ENCODE measurements at places on chromosomes 16 and 17.

DNA sequence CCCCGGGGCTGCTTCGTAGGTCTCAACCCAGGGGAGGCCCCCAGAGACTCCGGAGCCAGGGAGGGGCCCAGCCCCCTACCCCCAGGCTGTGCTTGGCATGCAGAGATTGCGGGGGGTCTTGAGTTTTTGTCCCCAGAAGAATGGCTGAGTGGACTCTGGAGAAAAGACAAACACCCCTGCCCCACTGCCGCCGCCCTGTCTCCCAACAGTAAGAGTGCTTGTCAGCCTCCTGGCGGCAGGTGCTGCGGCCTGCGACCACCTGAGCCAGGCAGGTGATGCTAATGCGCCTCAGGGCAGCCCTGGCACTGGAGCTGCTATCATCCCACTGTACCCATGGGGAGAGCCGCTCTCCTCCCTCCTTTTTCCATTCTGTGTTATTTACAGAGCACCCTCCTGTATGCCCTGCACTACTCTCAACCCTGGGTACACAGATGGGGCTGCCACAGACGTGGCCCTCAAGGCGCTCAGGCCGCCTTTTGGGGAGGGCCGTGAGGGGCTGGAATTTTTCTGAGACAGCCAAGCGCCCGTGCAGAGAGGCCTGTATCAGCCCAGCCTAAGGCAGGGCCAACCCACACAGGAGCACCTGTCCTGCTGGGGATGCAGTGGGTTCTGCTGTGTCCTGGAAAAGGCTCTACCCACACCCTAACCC, 2.6 kb upstream of the IL17C start:
- DNase-seq: no peak

DNA sequence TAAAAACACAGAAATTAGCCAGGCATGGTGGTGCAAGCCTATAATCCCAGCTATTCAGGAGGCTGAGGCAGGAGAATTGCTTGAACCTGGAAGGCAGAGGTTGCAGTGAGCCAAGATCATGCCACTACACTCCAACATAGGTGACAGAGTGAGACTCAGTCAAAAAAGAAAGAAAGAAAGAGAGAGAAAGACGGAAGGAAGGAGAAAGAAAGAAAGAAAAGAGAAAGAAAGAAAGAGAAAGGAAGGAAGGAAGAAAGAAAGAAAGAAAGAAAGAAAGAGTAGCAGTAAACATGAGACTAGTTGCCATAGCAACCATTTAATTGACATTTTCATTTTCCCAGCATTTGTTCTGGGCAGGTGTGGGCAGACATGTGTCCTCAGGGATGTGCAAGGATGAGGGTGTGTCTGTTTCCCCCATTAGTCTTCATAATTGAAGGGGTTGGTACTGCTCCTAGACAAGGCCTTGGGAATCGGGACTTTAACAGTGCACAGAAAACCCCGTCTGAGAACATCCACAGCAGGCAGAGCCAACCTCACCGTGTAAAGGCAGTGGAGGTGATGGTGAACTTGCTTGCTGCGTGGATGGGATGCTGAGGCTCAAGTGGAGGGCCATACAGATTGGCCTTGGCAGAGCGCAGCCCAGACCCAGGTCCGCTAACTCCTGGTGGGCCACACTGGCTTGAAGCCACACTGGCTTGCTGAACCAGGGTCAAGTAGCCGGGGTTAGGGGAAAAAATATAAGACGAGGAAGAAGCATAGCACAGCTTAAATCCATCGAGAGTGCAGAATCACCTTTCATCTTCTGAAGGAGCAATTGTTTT, 35.2 kb upstream of the KIFC3 start:
- DNase-seq: no peak

- DNase-seq: peak; percentile 61
These were observed 5.5 kb upstream of the RHBDF2 start for GRCh38 chr17:76506408-76507345.

- DNase-seq: no peak
These were observed 31.9 kb downstream of the USP22 start for GRCh38 chr17:21010705-21011596.

GRCh38 chr16:84746231-84746630, 46.4 kb downstream of the USP10 start:
- no peak for DNase-seq

DNA sequence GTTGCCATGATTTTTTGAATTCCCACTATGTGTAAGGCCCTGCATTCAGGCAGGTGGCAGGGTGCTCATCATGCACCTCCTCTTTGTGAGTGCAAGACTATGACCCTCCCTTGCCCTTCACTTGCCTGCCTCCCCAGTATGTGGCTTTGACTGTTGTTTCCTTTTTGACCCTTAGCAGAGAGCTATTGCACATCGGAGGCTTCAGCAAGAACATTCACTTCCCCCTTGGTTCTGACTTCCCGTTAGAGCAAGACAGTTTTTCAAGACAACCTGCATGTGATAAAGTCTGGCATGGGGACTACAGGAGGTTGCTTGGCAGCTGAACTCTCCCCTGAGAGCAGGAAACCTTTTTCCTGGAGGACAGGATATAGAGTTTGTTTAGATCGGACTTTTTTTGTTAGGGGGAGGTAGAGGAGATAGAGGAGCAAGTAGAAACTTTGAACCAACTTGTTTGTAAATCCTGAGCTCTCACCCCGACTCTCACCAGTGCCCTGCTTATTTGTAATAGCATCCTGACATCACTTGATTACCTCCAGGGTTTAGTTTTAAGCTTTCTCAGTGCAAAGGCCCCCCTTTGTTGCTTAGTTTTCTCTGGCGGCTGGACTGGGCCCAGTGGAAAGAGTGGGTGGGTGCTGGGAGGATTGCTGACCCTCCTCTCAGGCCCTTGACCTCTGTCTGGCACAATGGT, 34.3 kb downstream of the LIMD2 start:
- no peak for DNase-seq

GRCh38 chr17:18158022-18158600, 25.5 kb upstream of the ALKBH5 start:
- peak; percentile 78 for DNase-seq

DNA sequence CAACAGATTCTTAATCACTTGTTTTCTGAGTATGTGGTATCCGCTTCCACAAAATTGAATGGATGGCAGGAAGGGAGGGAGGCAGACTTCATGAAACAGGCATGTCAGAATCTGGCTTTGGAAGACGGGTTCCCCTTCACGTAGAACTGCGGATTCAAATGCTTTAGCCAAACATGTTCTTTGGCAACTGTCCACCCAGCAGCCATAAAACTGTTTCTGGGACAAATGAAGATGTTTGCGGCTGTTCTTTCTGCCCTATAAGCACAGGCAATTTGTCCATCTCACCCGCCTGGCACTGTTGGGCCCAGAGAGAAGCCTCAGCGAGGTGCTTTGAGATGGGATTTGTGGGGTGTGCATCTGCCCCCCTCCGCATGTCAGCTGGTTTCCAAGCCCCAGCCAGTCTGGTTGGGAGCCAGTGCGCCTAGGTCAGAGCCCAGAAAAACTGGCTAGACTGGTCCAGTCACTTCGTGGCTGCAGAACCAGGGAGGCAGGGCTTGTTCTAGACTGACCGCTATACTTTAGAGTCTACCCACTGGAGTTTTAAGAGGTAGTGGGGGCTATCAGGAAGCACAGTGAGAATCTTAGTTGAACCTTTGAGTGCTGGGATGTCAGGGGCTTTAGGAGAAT, 6.3 kb downstream of the CRHR1 start:
- no peak for DNase-seq

- DNase-seq: no peak
These were observed 11.5 kb downstream of the PRPF8 start for GRCh38 chr17:1673041-1673785.

GRCh38 chr17:8701221-8701620, 43.4 kb downstream of the CCDC42 start:
- DNase-seq: no peak

DNA sequence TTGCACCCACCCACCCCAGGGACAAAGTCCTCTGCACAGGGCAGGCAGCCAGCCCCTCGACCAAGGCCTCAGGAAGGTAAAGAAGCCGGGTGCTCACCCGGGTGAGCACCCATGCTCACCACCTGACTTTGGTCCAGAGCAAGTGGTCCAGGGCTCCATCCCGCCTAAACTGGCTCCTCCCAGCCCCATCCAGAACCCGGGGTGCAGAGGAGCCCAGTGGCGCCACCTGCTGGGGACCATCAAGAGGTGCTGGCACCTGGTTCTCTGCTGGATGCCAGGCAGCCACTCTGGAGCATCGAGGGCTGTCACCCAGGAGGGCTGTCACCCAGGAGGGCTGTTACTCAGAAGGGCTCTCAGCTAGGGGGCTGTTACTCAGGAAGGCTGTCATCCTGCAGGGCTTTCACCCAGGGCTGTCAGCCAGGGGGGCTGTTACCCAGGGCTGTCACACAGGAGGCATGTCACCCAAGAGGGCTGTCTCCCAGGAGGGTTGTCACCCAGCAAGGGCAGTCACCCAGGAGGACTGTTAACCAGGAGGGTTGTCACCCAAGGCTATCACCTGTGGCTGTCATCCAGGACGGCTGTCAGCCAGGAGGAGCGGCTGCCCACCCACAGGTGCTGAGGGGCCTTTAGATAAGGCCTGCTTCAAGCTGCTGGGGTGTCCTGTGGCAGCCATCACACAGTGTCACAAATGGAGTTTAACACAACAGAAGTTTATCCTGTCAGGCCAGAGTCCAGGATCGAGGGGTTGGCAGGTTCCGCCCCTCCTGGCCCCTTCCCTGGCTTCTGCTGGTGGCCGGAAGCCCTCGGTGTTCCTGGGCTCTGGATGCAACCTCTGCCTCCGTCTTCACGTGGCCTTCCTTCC, 98.5 kb downstream of the TNFRSF13B start:
- DNase-seq: peak; percentile 7

- no peak for DNase-seq
These were observed 58.0 kb downstream of the PIGL start for GRCh38 chr17:16275024-16275423.

- DNase-seq: peak; percentile 49
These were observed 53.9 kb downstream of the AIPL1 start for GRCh38 chr17:6380915-6381438.

DNA sequence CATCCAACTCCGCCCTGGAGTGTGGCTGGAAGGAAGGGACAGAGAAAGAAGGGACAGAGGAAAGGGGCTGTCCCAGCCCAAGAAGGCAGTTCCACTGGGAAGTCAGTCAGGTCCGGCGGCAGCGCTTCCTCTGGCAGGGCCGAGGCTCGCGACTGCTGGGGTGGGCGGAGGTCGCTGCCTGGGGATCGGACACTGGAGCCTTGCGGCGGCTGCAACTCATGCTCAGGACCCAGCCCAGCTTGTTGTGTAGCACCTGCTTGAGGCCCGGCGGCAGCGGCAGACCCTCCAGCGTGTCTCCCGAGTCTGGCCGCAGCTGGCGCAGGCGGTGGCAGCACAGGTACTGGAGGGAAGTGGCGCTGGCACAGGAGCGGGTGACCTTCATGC, 4.0 kb upstream of the MRPS34 start:
- no peak for DNase-seq

- no peak for DNase-seq
These were observed 973 bp upstream of the KRT15 start for GRCh38 chr17:41519501-41520224.

GRCh38 chr16:5905935-5906334, 808.3 kb upstream of the EEF2KMT start:
- peak; percentile 30 for DNase-seq

GRCh38 chr17:28900986-28901726, 1.7 kb downstream of the DHRS13 start:
- no peak for DNase-seq

DNA sequence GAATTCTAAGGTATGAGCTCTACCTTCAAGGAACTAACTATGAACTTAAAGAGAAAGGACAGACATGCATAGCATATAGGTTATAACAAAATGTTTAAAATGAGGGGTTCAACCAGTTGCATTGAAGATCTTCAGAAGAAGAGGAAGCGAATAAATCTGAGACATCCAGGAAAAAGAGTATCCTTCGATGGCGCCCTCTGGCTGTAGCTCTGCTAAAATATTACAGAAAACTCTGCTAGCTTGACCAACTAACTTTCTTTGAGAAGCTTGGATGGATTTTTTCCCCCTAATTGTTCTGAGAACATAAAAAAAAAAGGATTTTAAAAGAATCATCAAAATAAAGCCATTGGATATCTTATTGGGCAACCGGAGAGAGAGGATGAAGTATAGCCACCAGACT, 659.9 kb upstream of the SOX9 start:
- peak; percentile 35 for DNase-seq

- DNase-seq: no peak
These were observed 18.9 kb downstream of the ADGRG1 start for GRCh38 chr16:57647136-57647875.

DNA sequence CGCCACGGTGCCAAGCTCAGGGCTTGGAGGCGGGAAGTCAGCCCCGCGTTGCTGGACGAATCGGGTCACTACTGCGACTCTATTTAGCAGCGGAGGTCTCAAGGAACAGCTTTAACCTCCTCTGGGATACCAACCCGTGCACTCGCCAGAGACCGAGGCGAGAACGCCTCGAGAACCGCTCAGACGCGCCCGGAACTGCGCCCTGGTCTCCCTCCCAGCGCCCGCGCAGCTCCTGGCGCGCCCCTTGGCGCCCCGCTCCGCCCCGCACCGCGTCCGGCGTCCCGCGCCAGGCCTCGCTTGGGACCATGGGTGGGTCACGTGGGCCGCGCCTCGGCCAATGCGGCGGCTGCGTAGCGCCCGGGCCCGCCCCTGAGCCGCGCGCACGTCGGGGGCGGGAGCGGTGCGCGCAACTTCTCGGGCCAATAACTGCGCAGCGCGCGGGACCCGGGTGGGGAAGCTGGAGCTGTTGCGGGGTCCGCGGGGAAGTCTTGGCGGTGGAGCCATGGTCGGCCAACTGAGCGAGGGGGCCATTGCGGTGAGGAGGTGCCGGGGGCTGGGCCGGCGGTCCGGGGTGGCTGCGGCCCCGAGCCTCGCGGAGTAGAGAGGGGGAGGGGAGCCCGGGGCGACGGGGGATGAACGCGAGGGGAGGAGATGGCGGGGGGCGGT, at the start of the genes RPA1 and SMYD4:
Gene RPA1 (plus strand): TSS at position 414 of the 666 bp plus-strand sequence. CDS start 89 bp downstream, at position 503.
Gene SMYD4 (minus strand): TSS at position 311 of the 666 bp plus-strand sequence. CDS start 1,908 bp downstream, outside the sequence.
- DNase-seq: peak; percentile 81

DNA sequence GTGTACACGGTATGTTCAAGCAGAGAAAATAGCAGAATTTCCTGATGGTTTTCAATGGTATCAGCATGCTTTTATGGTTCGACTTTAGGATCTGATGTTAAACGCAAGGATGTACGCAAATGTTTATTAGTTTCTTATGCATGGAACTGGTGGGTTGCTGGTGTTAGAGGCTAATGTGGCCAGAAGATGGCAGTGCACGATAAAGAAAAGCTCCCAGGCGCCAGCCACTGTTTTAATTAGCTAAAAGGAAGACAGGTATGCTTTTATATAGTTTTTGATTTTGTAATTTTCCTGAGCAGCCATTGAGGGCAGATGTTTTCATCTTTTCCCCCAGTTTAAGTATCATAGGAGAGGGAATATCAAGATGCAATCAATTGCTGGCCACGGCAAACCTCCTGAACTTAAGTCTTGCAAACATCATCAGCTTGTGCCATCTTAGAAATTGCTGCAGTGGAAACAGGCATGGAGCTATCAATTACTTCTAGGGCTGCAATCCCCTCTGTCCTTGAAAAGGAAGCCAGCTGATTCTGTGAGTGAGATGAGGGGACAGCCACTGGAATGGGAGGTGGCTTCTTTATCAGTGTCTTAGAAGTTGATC, 648.5 kb upstream of the RBFOX1 start:
- no peak for DNase-seq

DNA sequence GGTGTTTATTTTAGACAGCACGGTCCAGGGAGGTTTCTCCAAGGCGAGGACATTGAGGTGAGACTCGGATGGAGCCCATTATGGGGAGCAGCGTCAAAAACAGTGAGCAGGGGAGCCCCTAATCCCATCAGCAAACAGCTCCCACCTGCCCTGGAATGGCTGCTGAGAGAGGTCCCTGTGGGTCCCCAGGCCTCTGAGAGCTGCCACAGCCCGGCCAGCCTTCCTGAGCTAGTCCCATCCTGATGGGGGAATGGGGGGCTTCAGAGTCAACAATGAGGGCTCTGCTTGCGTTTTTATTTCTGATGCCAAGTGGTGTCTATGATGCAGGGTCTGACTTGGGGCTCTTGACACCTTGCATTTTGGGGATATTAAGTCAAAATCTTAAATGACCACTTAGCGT, 128.4 kb downstream of the GSG1L start:
- no peak for DNase-seq

Data from fibroblast of upper back skin (primary cell).